ENCODE measurements at places on chromosomes 1 and 21.

DNA sequence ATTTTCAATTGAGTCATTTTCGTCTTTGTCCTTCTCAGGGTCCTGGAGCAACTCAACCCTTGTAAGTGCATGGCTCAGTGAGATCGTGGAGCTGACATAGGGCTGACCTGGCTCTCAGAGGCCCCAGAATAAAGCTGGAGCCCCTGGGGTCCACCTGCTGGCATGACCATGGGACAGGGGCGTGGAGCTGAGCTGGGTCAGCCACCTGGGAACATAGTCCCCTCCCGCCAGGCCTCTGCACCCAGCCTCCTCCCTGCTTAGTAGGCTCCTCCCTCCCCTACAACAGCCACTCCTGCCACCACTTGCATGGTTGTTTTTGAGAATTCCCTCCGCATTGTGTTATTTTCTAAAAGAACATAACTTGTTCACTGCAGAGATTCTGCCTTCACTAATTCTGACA, 3.1 kb upstream of the RIPK4 start:
- no peak for DNase-seq

DNA sequence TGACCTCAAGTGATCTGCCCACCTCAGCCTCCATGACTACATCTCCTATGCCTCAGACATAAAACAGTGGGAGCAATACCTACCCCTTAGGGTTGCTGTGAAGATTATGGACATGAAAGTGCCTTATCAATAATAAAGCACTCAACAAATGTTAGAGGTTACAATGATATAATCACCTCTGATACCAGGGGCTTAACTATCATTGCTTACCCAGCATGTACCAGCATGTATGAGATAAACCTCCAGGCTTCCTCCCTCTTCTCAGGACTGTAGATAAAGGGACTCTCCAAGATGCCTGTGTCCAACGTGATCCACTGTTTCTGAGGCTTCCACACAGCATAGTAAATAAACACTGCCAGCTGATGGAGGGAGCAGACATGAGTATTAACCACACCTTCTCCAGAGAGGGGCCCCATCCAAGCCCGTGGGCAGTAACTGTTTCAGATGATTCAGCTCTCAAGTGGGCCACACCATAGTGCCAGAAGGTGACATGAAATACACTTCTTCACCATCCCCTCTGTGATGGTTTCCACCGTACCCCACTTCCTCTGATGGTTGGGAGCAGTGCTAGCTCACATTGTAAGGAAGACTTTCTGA, 26.2 kb downstream of the RHBDL2 start:
- DNase-seq, result no peak

DNA sequence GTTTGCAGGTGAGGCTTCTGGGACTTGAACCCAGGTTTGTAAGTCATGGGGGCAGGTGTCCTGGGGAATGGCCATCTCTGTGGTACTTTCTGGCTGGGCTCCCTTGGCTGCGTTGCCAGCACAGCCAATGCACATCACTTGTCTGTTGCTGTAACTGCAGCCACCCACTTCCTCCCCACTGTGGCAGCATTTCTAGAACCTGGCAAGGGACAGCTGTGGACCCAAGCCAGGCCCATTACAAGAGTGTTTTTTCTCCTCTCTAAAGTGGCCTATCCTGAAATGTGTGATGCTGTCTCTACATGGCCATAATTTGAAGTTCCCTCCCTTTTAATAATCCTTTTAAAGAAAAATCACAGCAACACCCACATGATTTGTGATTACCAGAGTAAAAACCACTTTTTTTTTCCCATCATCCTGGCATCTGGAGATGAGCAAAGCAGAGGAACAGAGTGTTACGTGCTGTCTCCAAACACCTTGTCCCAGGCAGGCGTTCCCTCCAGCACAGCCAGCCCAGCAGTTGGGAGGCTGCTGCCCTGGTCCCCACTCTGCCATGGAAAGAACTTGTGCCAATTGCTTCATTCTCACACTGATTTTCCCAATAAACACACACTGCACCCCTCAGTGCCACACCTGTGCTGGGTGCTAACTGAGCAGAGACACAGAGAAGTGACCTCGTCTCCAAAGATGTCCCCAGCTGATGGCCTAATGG, 360.6 kb upstream of the USP24 start:
- no peak for DNase-seq

GRCh38 chr1:153422450-153423068, 6.2 kb downstream of the S100A7A start:
- peak; percentile 13 for DNase-seq

All from stimulated activated CD4-positive, alpha-beta T cell treated with anti-CD3 and anti-CD28 coated beads, Interleukin-1b, Interleukin-23, amount 100 ng/mL, for 1 hour (primary cell).